ENCODE measurements at places on chromosomes 16 and 17.

DNA sequence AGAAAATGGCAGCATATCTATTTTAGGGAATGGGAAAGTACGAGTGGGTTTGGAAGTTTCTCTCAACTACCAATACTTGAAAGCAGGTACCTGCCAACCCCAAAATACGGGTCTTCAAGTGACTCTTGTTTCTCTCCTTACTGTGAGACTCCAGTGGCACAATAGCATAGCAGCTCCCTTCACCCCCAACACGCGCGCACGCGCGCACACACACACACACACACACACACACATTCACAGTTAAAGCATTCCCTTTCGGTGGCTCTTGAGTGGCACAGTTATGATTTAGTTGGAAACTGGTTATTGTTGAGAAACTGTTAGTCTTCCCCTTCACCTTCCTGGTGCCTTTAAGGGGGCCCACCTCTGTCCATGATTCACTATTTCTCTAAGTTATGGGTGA is 30.0 kb upstream of the CCL2 start:
- no peak for DNase-seq

GRCh38 chr16:1469693-1470201 is 5.1 kb downstream of the CLCN7 start:
- DNase-seq, result peak; percentile 87

- no peak for DNase-seq
Measured at GRCh38 chr17:8707332-8708024, 37.2 kb downstream of the CCDC42 start.

- no peak for DNase-seq
Measured at GRCh38 chr16:77402672-77403071, 32.2 kb downstream of the ADAMTS18 start.

DNA sequence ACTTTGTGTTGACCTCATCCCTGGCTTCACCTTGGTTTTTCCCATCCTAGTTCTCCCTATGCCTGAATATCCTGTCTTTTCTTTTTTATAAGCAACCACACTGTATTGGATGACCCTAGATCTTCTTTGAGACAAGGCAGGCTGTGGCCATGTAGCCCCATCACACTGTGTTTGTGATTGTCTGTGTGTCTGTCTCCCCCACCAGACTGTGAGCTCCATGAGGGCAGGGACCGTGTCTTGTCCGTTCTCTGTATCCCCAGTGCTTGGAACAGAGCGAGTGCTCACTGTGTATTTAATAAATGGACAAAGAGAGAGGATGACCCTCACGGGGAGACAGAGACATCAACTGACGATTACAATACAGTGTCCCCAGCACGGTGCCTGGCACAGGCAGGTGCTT is 7.1 kb downstream of the SLC25A39 start:
- no peak for DNase-seq
